Natural killer cell (primary cell): ENCODE measurements at places on chromosomes 2 and 18. TPM values are rescaled to one million over a fixed set of nuclear protein-coding genes. Genes with fewer than 3 reads are reported as not detected.

Gene MPP4
- total RNA-seq: 0.15 TPM

DNA sequence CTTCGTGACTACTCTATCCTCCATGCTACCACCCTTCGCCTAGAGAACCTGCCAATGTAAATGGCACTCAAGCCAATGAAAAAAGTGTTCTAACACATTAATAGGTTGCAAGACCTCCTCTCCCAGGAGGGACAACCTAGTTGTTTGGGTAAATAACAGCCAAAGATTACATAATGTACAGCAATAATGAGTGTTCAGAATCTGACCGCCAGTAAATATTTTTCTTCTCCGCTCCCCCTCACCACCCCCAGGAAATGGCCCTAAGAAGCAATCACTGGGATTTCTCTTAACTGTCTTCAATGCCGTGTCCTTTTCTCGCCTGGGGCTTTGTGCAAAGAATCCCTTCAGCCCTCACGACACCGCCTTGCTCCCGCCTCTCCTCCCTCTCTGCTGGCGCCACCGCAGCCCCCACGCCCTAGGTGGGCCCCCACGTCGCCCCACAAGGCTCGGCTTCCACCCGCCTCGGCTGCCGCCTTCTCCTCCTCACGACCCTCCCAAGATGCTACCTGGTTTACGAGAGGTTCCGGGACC lies 458 bp downstream of the HYCC2 start:
- DNase-seq: no peak

DNA sequence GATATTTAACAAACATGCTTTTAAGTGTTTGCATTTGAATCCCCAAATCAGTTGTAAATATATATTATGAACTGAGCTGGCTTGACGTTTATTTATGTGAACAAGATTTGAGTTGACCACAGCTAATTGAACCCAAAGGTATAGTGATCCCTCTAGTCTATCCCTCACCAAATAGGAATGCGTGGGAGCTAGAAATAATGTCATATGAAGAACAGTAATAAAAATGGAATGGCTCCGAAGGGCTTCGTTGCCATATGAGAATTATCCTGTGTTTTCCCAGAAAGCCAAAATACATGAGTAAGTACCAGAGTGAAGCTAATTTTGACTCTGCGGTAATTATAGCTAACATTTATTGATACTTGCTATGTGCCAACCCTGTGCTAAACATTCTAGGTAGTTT lies 142.7 kb downstream of the ADCYAP1 start:
- DNase-seq: no peak

GRCh38 chr2:42929546-42930024 lies 137.2 kb upstream of the HAAO start:
- no peak for DNase-seq

Gene TET3
- total RNA-seq: 40.0 TPM

Gene METTL5
- total RNA-seq: 21.3 TPM

Gene SIGLEC15
- not detected for total RNA-seq

GRCh38 chr18:32577561-32577960 lies 106.9 kb upstream of the GAREM1 start:
- no peak for DNase-seq

Gene PRR30
- not detected for total RNA-seq

Gene RAB17
- not detected for total RNA-seq

GRCh38 chr2:169131587-169132512 lies 62.5 kb downstream of the DHRS9 start:
- DNase-seq: no peak

DNA sequence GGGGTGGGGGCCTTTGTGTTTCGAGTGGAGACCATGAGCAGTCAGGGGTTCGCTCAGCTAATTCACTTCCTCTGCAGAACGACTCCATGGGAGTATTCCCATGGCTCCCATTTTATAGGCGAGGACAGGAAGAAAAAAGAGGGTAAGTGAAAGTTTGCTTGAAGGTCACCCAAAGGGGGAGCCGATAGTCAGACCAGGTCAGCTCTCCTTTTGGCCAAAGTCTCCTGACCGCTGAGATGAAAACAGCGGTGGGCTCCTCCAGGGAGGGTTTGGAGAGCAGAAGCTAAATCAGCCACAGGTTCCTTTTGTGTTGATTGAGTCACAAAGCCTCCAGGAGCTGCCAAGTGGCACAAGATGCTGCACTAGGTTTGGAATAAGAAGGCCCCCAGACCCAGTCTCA lies 34.1 kb upstream of the CTAGE1 start:
- DNase-seq: no peak

Gene SEPTIN10
- 0.33 TPM for total RNA-seq

Gene FN1
- not detected for total RNA-seq

- DNase-seq: no peak
Observed at GRCh38 chr2:150462770-150463169, 24.7 kb downstream of the RND3 start.

DNA sequence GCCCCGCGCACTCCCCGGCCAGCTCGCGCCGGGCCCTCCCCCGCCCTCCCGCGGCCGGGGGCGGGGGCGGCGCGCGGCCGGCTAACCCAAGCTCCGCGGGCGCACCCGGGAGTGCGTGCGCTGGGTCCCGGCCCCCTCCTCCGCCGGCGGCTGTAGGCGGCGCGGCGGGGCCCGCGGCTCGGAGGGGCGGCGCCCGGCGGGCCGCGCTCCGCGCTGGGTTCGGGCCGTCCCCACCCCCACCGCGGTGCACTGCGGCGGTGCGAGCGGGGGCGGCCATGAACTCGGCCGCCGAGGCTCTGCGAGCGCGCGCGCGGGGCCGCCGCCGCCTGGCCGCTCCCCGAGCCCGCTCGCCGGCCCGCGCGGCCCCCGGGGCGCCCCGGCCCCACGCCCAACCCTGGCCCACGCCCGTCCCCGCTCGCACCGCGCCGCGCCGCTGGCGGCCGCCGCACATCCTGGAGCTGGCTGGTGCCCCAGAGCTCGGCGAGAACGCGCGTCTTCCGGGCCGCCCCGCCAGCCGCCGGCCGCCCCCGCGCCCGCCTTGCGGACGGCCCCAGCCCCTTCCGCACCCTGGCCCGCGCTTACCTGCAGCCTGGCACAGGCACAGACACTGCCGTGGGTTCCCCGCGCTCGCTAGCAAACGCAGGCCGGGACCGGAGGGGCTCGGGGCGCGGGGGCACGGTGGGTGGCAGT lies at the start of gene ZBTB14:
Gene ZBTB14, minus strand, starts transcription at position 496 of the 690 bp plus-strand sequence. CDS start 2,480 bp downstream, outside the sequence.
- DNase-seq: peak; percentile 86

Gene EGR4
- total RNA-seq: 1.1 TPM

- DNase-seq: peak; percentile 15
Observed at GRCh38 chr2:46983065-46983801, 67.6 kb upstream of the MCFD2 start.

DNA sequence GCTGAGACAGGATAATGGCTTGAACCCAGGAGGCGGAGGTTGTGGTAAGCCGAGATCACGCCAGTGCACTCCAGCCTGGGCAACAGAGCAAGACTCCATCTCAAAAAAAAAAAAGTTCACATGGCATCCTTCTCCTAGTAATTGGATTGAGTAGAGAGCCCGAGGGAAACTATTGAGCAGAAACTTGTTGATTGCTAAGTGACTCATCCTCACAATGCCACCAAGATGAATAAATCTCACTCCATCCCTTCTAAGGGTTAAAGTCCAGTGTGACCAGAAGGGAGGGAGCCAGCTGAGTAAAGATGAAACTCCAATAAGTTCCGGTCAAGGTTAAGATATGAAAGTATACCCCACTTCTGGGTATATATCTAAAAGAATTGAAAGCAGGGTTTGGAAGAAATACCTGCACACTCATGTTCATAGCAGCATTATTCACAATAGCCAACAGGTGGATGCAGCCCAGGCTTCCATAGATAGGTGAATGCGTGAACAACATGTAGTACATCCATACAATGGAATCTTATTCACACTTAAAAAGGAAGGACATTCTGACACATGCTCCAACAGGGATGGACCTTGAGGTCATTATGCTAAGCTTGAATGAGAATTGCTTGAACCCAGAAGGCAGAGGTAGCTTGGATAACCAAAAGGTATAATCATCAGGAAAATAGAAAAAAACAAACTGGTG lies 13.0 kb upstream of the FHL2 start:
- DNase-seq: no peak

GRCh38 chr18:73462092-73462491 lies 594.3 kb upstream of the NETO1 start:
- no peak for DNase-seq

Gene CXCR2
- total RNA-seq: 24.3 TPM

DNA sequence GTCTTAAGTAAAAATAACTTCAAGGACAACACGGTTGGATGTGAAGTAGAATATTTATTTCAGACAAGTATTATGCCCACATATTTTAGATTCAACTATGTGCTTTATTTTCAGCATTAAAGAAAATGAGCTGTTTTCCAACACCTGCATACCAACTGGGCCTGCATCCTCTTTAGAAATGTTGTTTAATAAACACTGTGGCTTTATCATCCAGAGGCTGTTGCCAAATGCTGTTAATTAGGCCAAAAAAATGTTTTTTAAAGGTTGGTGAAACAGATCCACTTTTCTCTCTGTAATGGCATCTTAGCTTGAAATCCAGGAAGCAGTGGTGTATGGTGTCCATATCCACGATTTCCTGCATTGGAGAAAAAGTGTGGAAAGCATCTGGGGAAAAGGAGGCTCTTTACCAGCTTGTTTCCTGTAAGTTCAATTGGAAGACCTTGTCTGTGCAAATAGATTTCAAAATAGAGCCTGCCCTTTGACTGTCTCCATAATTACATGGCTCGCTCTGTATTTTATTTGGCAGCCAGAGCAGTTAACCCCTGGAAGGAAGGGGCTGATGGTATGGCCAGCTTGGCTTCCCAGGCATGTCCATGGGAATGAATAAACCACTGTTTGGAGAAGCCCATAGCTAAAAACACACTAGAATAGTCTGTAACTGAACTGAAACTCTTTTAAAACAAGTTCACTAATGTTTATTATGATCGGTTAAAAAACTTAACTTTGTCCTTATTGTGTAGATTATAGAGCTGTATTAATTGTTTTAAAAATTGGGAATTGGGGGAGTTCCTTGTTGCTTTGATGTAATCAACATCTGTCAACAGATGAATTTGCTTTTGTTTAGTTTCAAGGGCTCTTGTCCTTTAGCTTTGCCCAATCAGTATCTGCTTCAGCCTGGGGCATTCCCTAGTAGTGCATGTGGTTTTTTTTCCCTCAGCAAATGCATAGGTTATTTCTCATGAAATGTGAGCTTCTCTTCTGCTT lies 33.0 kb upstream of the DLX1 start:
- DNase-seq: no peak

Gene BOLL
- total RNA-seq: not detected

Gene UGT1A5
- total RNA-seq: not detected

- DNase-seq: no peak
Observed at GRCh38 chr18:22709288-22710060, 223.7 kb upstream of the RBBP8 start.

DNA sequence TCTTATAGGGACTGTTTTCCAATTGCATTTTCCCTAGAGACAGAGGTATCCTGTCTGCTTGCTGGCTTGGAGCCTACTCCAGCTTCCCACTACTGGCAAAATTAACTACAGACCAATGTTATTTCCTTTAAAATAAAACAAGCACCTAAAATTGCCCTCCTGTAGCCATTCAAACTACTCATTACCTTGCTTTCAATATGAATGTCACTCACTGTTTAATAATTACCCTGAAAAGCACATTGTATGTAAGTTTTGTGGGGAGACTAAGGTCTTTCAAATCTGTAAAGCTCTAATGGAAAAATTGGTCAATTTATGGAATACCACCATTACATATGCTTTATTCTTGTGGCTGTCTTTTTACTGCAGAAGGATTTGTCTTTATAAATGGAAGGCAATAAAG lies 87.3 kb downstream of the DOCK10 start:
- no peak for DNase-seq

DNA sequence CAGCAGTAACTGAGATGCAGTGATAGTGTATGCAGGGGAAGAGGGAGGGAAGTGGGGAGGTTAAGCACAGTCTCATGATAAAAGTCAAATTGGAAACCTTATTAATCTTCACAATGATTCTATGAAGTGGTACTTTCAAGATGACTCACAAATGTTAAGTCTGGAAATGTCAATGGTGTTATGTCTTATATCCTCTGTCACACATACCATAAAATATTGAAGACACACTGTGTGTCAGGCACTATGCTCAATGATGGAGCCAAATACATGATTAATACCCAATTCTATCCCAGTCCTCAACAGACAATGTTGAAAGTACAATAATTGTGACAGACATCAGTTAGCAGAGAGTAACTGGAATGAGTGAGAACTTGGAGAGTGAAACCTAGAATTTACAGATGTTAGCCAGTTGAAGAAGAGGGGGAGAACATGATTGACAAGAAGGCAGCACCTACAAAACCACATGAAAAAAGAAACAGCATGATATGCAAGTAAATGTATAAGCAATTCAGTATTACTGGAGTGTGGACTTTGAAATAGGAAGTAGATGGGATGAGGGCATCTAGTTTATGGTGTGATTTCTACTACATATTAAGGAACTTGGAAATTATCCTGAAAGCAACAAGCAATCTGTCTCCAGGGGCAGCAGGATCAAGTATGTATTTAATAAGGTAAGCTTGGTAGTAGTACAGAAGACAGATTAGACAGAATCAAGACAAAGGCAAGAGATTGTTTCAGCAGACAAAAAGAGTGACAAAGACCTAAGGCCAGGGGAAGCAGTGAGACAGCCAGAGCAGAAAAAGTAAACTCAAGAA lies 107.6 kb downstream of the STRN start:
- DNase-seq: no peak

- no peak for DNase-seq
Observed at GRCh38 chr18:36334798-36335197, 37.3 kb downstream of the FHOD3 start.

- DNase-seq: peak; percentile 47
Observed at GRCh38 chr2:119697290-119698020, 18.5 kb downstream of the TMEM177 start.

Gene SALL3
- not detected for total RNA-seq

DNA sequence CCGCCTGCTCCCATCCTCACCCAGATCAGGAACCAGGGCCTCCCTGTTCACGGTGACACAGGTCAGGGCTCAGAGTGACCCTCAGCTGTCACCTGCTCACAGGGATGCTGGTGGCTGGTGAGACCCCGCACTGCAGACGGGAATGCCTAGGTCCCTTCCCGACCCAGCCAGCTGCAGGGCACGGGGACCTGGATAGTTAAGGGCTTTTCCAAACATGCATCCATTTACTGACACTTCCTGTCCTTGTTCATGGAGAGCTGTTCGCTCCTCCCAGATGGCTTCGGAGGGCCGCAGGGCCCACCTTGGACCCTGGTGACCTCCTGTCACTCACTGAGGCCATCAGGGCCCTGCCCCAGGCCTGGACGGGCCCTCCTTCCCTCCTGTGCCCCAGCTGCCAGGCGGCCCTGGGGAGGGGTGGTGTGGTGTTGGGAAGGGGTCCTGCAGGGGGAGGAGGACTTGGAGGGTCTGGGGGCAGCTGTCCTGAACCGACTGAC lies 31.7 kb downstream of the GPC1 start:
- DNase-seq: no peak

Gene C1QL2
- total RNA-seq: not detected
